Heart right ventricle (tissue), 16 donors: ENCODE measurements at places on chromosomes 2 and 18. TPM values are rescaled to one million over a fixed set of nuclear protein-coding genes. Genes with fewer than 3 reads are reported as not detected.

CD8B gene
- not detected for total RNA-seq

OTOS gene
- total RNA-seq = not detected

MAP3K19 gene
- total RNA-seq = not detected

DSG2 gene
- total RNA-seq = 43.6 TPM

RTP5 gene
- not detected for total RNA-seq

MTERF4 gene
- 23.3 TPM for total RNA-seq

NT5DC4 gene
- total RNA-seq = not detected

WNT6 gene
- total RNA-seq = 0.77 TPM

ZNF396 gene
- 0.42 TPM for total RNA-seq

SCN3A gene
- 0.70 TPM for total RNA-seq

LHCGR gene
- total RNA-seq = 0.20 TPM

HRH4 gene
- total RNA-seq = not detected

DES gene
- 17,943 TPM for total RNA-seq

STK17B gene
- total RNA-seq = 9.5 TPM

AGAP1 gene
- total RNA-seq = 25.1 TPM

MXD1 gene
- total RNA-seq = 9.0 TPM

SP100 gene
- 45.6 TPM for total RNA-seq

TBR1 gene
- not detected for total RNA-seq

IL36A gene
- total RNA-seq = not detected

DSG1 gene
- total RNA-seq = 1.1 TPM

ROCK1 gene
- 28.6 TPM for total RNA-seq

CAPN10 gene
- 19.5 TPM for total RNA-seq

ACVR1C gene
- 1.1 TPM for total RNA-seq
